ENCODE measurements at places on chromosomes 1 and 21.

DNA sequence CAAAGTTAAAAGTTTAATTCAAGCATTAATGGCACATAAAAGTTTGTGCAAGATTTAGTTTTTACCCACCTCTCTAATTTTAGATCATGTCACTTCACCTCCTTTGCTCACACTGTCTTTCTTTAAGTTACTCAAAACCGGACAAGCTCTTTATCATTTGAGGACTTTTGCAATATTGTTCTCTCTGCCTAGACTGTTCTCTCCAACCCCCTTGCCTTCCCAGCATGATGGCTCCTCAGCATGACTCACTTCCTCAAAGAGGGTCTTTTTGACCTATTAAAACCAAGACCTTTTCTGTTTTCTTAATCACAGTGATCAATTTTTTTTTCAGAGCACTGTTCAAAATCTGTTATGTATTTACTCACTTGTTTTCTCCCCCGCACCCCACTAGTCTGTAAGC lies 61.3 kb downstream of the XKR8 start:
- DNase-seq: no peak

- DNase-seq: no peak
Measured at GRCh38 chr1:67601955-67602354, 83.0 kb upstream of the GADD45A start.

DNA sequence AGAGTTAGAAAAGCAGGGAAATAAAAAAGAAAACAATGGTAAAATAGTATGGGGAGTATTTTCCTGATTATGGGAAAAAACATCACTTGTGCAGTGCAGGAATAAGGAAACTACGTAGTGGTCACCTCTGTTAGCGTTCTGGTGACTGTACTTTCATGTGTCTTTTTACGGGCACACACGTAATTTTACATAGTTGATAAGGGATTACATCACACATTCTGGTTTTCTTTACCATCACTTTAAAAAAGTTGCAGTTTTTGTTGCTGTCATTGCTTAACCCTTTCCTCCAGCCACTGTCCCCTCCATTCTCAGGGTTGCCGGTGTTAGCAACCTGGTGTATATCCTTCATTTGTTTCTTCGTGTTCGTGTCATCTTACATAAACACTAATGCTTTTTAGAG lies 35.1 kb downstream of the CNIH3 start:
- no peak for DNase-seq

DNA sequence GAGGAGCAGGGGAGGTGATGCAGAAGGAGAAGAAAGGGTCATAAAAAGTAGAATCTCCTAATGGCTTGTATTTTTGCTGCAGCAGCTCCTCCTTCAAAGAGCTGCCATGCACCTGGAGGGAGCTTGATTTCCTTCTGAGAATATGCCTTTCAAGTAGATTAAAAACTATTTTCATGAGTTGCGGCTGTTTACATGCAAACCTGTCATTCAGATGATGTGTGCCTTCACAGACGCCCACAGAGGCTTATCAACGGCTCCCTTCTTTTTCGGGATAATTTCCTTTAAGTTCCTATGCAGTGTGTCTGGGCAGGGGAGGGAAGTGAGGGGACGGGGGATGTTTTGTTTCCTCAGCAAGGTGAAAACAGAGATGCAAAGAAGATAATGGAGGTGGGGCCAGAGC lies 38.8 kb downstream of the TNR start:
- no peak for DNase-seq

DNA sequence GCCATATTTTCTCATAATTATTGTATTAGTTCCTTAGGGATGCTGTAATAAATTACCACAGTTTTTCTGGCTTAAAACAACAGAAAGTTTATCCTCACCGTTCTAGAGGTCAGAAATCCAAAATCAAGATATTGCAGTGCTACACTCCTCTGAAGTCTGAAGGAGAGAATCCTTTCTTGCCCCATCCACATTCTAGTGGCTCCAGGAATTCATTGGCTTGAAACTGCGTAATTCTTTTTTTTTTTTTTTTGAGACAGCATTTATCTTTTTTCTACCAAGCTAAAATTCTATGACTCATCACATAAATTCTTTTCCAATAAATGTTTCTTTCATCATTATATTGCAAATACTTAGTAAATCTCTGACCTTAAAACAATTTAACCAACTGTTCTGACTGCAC lies 451.0 kb upstream of the RGS18 start:
- no peak for DNase-seq

DNA sequence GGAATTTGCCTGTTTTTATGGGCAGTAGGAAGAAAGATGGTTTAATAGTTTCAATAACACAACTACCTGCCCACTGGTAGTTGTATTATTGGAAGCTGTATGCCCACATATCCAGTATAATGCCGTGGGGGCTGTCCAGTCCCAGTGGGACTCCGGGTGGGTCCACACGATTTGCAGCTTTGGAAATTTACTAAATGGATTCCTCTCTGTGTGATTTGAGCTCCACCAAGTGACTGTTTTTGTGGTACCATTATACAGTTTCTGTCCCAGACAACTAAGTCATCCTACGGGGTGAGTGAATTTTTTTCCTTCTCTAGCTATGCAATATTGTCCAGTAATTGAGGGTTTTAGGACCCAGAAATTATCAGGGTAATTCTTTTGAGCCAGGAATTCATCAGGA lies 86.8 kb downstream of the PLA2G4A start:
- DNase-seq: no peak

GRCh38 chr1:3588395-3588794 lies 22.9 kb downstream of the MEGF6 start:
- no peak for DNase-seq

DNA sequence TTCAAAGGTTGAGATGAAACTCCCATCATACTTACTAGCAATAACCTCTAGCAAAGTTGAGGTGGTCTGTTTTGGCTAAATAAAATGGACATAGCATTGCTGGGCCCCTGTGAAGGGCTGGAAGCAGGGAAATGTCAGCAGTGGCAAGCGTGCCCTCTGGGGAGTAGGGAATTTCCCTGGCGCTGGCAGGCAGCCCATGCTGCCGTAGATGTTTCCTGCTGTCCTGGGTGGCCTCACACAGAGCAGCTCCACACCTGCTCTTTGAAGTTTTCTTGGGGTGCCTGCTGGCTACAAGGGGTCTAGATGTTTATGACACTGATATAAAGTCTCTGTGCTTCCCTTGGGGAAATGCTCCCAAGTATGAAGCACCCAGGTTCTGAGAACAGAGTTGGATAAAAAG lies 30.2 kb downstream of the ADARB1 start:
- peak; percentile 20 for DNase-seq

DNA sequence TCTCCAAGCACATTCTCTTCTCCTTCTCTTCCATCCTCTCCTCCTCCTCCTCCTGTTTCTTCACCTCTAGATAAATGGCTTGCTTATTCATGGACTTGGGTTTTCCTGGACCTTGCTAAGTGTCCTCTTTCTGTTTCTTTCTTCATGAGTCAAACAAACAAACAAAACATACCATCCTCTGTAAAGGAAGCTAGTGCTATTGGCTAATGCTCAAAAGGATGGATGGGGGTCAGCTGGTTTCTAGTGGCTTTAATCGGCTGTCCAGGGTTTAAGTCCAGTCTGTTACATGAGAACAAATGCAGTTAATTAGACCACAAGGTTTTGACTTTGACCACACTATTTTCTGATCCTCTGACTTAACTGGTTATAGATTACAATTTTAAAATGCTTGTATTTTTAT lies 83.8 kb upstream of the TSPAN2 start:
- no peak for DNase-seq
